Activated CD8-positive, alpha-beta memory T cell treated with anti-CD3 and anti-CD28 coated beads for 24 hours (primary cell): ENCODE measurements at places on chromosomes 6 and 20.

- DNase-seq = peak; percentile 64
These were observed 762 bp downstream of the ZC3H12D start for GRCh38 chr6:149483849-149484655.

DNA sequence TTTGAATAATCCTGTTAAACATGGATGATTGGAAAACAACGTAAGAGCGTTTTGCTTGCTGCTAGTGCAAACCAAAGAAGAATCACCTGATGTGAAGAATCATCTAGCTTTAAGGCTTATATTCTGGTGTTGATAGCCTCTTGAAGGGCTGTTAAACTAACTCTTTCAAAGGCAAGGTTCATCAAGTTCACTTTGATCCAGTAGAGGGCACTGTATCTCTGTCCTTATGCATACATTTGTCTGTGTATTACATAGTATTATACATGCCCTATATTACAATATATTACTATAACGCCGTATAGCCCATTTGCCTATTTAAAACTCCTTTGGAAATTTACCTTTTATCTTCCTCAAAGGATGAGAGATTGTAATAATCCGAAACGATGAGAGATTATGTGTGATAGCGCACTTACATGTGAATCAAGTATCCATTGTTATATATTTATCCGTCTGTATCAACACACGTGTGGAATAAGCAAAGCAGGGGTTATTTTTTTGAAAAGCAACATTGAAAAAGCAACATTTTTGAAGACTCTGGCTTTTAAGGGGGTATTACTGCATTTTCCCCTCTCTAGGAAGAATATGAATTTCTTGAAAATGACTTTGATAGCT is 50.8 kb upstream of the NRN1 start:
- no peak for DNase-seq

- DNase-seq = no peak
These were observed 2.4 kb downstream of the BTBD3 start for GRCh38 chr20:11920083-11920482.

DNA sequence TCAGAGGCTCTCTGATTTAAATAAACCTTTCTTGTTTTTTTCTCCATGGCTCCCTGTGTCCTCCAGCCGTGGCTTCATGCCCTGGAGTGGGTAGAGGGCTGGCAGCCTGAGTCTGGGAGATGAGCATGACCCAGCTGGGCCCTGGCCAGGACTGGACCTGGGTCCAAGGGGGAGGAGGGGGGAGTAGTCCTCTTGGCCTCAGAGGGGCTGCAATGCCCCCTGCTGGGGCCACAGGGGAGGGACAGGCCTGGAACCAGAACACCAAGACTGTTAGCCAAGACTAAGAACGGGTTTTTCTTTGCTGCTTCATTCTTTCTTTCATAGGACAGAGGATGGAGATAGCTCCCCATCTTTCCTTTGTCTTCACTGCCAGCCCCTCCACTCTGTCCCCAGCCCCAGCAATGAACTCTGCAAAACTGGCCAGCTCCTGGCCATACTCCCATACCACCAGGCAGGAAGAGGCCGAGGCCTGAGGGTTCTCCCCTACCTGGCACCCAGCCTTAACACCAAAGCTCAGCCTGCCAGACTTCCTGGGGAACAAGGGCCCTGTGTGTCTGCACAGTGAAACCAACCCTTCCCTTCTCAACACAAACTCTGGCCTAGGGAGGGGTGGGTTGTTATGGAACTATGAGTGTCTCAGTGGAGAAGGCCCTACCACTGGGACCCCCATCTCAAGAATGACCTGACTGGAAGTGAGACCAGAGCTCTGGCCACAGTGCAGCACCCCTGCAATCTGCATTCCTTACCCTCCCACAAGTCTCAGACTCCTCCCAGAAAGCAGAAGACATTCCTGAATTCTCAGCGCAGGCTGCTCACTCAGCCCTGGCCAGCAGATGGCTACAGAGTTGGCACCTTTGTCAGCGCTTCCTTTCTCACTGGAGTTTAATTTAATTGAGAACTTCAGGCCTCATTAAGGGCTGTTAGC is 11.0 kb downstream of the SLC29A1 start:
- no peak for DNase-seq

- DNase-seq = no peak
These were observed 66.2 kb downstream of the SLC22A23 start for GRCh38 chr6:3390698-3391097.

- DNase-seq = peak; percentile 61
These were observed 536 bp upstream of the FNDC1 start for GRCh38 chr6:159168536-159169192.

- DNase-seq = no peak
These were observed 590 bp downstream of the RNF217 start for GRCh38 chr6:124962639-124963415.

DNA sequence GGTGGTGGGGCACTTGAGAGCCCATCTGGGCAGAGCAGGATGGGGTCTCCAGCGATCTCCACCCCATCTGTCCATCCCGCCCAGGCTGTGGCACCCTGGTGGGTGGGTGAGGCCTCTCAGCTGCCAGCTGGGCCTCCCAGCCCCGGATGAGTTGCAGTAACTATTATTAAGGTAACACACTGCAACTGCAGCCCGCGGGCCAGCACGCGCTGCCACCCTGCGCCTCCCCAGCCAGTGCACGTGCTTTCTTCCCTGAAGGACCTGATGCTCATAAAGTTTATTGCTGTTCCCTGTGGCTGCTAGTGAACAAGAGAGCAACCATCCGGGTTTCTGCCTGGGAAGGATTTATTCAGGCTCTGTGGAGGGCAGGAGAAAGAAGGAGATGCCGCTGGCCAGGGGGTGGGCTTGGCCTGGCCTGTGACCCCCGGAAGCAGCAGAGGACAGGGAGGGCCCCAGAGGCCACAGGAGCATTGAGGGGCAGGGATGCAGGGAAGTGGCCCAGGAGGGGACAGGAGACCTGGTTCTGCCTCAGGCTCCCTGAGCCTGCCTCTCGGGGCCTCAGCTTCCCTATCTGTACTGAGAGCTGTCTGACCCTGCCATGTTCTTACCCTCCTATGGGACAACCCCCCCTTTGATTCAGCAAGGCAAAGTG is 1.7 kb downstream of the IP6K3 start:
- DNase-seq = no peak

DNA sequence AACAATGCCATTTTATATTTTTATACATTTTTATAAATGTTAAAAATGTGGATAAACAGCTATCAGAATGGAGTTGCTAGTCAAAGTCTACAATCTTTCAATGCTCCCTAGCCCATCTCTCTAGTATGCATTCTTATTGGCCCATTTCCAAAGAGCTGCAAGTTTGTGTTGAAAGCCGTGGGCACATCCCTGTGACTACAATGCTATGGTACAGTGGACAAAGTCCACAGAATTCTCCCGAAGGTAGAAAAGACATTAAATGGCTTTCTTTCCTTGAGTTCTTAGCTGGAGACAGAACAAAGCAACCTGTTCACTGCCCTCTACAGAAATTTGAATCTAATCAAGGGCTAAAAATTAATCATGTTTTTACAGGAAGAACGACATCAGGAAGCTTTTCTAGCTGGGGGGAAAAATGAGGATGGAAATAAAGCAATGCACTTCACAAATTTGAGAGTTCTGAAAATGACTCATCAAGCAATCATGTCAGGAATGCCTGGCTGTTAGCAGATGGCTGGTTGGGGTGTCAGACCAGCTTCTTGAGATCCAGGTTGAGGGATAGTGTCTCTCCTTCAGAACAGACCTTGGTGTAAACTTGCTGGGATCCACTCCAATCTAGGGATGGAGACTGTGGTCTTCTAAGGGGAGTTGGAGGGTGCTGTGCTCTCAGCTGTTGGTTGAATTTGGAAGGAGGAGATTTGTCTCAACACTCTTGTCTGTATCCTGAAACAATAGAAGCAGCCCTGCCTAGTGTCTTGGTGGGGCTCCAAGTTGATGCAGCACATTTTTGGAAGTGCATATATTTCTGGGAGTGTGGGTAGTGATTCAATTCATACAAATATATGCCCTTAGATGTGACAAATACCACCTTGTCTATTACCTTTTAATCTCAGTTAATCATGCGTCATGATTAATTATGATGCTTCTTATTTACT is 143.4 kb upstream of the PHACTR1 start:
- no peak for DNase-seq

DNA sequence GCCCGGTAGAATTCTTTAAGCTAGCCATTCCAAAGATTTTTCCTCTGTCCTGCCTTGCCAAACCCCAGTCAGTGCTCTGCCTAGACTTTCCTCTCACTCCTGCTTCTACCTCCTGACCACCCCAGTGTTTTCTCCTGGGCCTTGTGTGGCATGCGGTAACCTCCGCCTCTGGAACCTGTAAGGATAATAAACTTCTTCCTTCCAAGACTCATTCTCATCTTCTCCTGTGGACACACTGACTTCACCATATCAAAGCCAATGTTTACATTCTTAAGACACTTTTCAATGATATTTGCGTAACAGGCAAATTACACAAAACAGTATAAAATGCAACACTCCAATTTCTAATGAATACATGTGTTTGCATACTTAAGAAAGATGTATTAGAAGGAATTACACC is 354.6 kb downstream of the RNF144B start:
- no peak for DNase-seq

DNA sequence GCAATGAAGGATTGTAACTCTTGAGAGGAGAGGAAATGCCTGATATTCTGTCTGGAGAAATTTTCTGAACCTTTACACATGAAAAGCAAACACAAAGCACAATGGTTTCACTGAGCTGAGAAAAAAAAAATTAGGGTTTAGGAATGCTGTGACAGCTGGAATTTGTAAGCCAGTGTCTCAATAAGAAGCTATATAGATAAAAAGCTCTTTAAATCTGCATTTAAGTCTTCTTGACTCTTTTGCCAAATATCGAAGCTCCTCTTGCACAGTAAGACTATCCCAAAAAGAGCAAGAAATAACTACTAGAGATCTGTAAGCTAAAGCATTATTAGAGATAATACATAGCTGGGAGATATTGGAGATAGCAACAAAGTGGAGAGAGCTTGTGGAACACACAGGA is 1334.0 kb upstream of the CITED2 start:
- no peak for DNase-seq

GRCh38 chr20:18621004-18621403 is 33.1 kb downstream of the DTD1 start:
- DNase-seq = no peak

- DNase-seq = peak; percentile 76
These were observed 71.6 kb downstream of the NFATC2 start for GRCh38 chr20:51470907-51471411.

GRCh38 chr20:62523473-62524203 is 47.8 kb upstream of the GATA5 start:
- peak; percentile 78 for DNase-seq

DNA sequence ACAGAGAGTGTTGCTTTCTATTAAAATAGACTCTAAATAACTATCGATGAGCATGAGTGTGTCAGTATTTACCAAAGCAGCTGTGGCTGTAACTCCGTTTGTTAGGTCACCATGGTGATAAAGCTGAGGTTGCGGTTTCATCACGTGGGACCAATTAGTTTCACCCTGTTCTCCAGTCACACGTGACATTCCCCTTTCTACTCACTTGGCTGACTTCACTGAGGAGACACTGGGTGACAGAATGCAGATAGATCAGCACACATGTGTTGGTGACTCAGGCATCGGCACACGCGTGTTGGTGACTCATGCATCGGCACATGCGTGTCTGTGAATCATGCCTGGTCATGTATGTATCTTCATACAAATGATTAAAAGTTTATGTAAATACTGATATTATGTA is 285.4 kb downstream of the THBS2 start:
- DNase-seq = no peak

DNA sequence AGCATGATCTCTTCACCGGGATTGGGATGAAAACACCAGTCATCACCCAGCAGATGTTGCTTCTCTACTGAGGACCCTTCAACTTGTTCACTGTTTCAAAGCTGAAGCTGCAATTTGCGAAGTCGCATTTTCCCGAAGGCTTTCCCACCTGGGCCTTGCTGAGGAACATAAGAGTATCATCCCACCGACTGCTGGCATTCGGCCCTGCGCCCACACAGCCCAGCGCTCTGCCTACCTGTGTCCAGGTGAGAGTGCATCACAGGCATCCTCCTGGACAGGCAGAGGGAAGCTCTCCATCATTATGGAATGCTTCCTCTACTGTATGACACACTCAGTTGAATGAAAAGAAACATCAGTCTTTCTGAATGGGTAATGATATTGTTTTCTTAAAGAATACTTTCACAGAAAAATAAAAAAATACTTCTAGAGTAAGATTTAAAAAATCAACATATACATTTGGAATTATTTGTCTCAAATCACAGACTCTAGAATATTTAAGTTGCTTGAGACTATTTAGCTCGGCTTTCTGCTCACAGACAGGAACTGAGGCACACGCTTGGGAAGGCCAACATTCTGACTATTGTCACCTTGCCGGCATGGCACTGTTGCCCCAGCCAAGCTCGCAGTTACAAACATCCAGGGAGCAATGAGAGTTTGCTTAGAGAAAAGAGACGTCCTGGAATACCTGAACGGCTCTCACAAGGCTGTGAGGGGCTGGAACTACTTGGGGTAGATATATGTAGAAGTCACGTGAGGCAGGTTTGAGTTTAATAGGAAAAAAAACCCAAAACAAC is 48.7 kb downstream of the FOXC1 start:
- DNase-seq = no peak

DNA sequence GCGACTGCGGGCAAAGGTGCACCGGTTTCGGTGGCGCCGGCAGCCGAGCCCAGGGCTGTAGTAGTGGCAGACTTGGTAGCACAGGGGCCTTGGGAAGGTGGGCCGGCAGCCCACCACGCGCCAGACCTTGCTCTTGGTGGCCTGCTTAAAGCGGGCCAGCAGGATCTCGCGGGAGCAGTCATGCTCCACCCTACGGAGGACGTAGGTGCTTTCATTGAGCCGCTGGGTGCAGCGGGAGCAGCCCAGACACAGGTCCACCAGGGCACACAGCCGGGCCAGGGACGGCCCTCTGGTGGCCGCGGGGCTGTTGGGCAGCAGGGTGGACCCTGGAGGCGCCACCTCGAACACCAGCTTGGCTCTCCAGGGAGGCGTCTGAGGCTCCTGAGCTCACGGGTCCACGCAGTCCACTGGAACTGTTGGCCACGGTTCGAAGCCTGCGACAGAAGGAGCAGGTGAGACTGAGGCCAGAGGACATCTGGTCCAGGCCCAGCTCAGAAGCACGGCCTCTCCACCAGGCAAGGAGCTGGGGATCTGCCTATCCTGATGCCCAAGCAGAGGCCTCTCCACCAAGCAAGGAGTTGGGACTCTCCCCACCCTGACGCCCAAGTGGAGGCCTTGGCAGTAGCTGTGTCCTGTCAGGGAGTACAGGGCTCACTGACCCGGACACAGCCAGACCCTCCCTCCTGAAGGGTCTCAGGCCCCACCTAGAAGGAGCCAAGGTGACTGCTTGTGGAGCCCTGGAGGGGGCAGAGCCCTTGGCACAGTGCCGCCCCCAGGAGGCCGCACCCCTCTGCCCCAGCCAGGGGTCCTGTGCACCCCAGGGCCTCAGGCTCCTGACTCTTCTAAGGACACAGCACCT is 1.0 kb downstream of the HELZ2 start:
- no peak for DNase-seq
